H9 (cell line): ENCODE measurements at places on chromosomes 3 and 15.

- no peak overlapping the region for H3K4me3 ChIP-seq
- no peaks in the 10 kb centered on the region for H3K4me1 ChIP-seq
- H3K27ac ChIP-seq: no peak overlapping the region
- no peaks in the 10 kb centered on the region for H3K27me3 ChIP-seq
- H3K36me3 ChIP-seq: no peaks in the 10 kb centered on the region; the same call in 1 of the 2 replicates
- no peak for DNase-seq
These were observed 15.4 kb downstream of the RAF1 start for GRCh38 chr3:12648384-12648959.

DNA sequence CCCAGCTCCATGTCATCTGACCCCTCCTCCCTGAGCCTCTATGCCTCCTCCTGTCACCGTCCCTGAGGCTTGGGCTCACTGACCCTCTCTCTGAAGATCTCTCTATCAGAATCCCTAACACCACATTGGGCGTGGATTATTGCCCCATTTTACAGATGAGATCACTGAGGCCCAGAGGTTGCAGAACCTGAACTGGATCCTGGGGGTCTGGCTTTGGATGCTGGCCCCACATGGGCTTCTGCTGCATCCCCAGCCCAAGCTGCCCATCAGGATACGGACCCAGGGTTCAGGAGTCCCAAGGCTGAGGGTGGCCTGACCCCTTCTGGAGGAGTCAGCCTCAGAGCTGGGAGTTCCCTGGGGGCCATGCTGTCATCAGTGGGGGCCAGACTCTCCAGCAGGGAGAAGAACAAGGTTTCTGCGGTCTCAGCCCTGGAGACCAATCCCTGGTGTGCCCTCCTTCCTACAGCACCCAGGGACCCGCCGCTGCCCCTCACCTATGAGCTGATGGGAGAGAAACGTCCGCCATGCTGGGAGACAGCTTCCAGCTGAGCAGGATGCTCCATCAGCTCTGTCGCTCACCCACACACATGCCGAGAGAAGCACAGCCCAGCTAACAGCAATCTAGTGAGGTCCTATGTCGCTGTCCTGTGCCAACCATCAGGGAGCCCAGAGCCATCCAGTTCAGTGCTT is 273.1 kb downstream of the UACA start:
- no peaks in the 10 kb centered on the region for H3K27me3 ChIP-seq
- DNase-seq: no peak
- no peak overlapping the region for H3K27ac ChIP-seq
- H3K4me1 ChIP-seq: no peaks in the 10 kb centered on the region
- no peaks in the 10 kb centered on the region for H3K36me3 ChIP-seq

DNA sequence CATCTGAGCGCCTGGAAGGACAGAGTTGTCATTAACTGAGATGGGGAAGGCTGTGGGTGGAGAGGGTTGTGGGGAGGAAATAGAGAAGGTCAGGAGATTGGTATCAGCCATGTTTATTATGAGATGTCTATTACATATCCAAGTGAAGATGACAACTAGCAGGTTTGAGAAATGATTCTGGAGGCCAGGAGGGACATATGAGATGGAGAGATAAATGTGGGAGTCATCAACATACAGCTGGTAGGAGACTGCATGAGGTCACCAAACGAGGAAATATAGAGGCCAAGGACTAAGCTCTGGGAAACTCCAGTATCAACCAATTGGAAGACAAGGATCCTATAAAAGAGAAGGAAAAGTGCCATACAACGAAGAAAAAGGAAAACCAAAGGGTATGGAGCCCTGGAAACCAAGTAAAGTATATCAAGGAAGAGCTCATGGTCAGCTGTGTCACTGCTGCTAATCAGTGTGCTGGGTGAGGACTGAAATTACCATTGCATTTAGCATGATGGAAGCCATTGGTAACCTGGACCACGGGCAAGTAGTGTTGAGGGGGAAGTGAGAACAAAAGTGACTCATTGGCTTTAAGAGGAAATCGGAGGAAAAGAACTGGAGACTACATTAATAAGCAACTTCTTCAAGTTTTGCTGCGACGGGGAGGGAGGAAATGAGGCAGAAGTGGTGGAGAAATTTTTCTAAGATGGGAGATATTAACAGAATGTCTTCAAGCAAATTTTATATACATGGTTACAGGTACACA is 14.0 kb upstream of the UACA start:
- H3K4me1 ChIP-seq: no peaks in the 10 kb centered on the region
- no peaks in the 10 kb centered on the region for H3K27me3 ChIP-seq
- no peaks in the 10 kb centered on the region for H3K36me3 ChIP-seq
- H3K27ac ChIP-seq: no peak overlapping the region
- no peak overlapping the region for H3K4me3 ChIP-seq

DNA sequence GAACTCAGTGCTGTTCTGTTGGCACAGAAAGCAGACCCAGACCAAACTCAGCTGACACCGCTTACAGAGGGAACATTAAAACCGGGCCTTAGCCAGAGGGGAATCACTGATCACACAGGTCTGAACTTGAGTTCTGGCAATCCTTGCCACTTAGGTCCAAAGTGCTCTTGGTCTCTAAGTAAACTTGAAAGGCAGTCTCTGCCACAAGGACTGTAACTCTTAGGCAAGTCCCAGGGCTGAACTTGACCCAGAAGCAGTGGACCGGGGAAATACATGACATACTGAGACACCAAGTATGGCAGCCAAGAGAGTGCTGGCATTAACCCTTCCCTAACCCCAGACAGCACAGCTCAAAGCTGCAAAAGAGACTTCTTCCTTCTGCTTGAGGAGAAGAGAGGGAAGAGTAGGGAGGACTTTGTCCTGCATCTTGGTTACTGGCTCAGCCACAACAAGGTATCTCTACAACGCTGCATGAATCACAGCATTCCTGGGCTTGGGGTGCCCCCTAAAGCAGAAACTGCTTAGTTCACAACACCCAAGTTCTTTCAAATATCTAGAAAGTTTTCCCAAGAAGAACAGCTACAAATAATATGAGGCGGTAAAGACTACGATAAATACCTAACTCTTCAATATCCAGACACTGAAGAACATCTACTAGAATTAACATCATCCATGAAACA is 32.5 kb downstream of the NAALADL2 start:
- H3K4me1 ChIP-seq: no peaks in the 10 kb centered on the region; the same call in 1 of the 2 replicates
- H3K36me3 ChIP-seq: no peaks in the 10 kb centered on the region; the same call in 1 of the 2 replicates

GRCh38 chr3:13160619-13161018 is 87.4 kb upstream of the IQSEC1 start:
- H3K27ac ChIP-seq: no peak overlapping the region
- H3K4me1 ChIP-seq: peaks cover 7% of the 10 kb centered on the region; the same call in 1 of the 2 replicates
- H3K36me3 ChIP-seq: peaks cover under 1% of the 10 kb centered on the region; the same call in 1 of the 2 replicates
- H3K4me3 ChIP-seq: no peak overlapping the region

GRCh38 chr15:73927003-73927475 is 777 bp downstream of the LOXL1 start:
- peak; percentile 67 for DNase-seq
- H3K4me1 ChIP-seq: peaks cover 15% of the 10 kb centered on the region; the same call in 1 of the 2 replicates
- H3K27ac ChIP-seq: no peak overlapping the region
- no peaks in the 10 kb centered on the region for H3K36me3 ChIP-seq

GRCh38 chr3:116815831-116816588 is 106.4 kb downstream of the TUSC7 start:
- no peak overlapping the region for H3K4me3 ChIP-seq
- H3K27ac ChIP-seq: no peak overlapping the region
- peaks cover 6% of the 10 kb centered on the region for H3K36me3 ChIP-seq
